ENCODE measurements at places on chromosomes 12 and 14.
A peak's percentile ranks its signal among the peaks of the same experiment; 100 is the strongest.

- no peak for DNase-seq
Observed at GRCh38 chr12:16586350-16587109, 19.4 kb downstream of the LMO3 start.

GRCh38 chr12:88381466-88381865 is 198.8 kb downstream of the KITLG start:
- DNase-seq, result no peak

- DNase-seq, result no peak
Observed at GRCh38 chr12:31818623-31819268, 89.9 kb upstream of the AMN1 start.

- DNase-seq, result no peak
Observed at GRCh38 chr12:3032770-3033538, 44.2 kb upstream of the TSPAN9 start.

DNA sequence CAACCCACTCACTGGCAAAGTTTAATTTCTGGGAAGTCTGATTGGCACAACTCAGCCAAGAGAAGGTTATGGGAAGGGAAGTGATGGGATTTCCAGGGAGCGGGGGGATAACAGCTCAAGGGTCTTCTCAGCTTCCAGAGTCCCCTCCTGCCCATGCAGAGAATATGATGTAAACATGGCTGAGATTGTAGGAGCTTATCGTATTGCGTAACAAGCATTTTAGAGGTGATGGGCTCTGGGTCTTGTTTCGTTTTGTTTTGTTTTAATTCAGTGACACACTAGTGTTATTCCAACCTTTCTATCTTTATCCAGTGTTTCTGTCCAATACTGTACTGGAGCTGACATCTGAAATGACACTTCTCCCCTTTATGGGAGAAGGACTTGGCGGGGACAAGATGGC is 762.1 kb upstream of the TMEM132C start:
- no peak for DNase-seq

DNA sequence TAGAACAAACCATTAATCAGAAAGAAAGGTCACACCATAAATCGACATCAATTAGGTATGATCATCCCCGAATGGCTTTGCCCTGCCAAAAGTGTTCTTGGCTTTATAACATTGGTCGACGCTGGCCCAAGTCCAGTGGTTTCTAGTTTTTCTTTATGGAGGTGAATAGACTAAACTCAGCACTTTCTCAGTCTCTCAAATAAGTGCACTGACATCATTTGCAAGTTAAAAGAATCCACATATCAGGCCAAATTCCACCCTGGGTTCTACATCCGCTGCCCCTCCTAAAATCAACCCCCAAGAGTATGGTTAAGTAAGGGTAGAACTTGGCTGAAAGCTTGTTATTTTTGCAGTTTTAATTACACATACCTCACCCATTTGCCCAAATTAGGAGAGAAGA is 314.3 kb downstream of the C12orf75 start:
- DNase-seq, result no peak

DNA sequence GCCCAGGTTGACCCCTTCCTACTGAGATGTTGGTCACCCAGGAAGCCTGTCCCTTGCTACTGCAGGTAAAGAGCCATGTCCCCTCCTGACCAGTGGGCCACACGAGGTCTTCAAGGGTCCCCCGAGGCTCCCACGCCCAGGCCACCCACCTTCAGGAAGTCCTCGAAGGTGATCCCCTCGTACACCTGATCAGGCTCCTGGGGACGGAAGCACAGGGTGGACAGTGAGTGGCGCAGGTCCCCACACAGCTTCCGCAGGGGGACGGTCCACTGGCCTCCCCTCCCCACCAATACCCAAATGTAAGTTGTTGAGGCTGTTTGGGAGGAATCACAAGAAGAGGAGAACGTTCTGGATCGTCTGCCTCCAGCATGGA is 57.4 kb downstream of the TESC start:
- no peak for DNase-seq

DNA sequence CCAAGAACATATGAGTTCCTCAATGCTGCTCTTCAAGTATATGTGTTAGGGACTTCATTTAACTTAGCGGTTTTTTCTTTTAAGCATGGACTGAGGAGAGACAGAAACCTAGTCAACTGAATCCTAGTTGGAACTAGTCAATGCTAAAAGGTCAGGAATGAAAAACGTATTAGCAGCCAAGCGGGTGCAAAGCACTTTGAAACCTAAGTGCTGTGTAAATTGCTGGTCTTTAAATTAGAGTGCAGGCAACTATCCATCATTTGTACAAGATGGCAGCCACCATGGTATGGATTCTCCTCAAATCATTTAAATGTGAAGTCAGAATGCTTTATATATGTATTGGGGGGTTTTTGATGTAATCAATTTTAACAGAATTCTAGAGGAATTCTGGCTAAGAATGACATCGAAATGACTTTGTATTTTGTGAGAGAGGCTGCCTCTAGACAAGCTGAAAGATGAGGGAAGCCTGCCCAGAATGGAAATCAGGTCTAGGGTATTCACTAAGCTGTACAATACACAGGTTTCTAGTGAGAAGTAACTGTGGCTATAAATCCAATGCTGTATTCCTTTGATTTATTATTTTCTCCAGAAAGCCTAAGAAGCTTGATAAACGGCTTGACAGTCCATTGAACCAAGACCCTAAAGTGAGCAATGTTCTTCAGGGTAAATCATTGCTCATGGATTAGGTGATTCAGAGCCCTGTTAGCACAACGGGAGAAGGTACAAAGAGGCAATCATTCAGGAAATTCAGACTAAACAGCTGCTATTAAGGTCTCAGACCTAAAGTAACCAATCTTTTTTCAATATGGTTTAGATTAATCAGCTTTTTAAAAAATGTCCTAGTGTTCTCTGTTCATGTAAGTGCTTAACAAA is 198.8 kb downstream of the ANO2 start:
- DNase-seq, result no peak

- no peak for DNase-seq
Observed at GRCh38 chr12:100229036-100229635, 28.5 kb downstream of the ACTR6 start.

DNA sequence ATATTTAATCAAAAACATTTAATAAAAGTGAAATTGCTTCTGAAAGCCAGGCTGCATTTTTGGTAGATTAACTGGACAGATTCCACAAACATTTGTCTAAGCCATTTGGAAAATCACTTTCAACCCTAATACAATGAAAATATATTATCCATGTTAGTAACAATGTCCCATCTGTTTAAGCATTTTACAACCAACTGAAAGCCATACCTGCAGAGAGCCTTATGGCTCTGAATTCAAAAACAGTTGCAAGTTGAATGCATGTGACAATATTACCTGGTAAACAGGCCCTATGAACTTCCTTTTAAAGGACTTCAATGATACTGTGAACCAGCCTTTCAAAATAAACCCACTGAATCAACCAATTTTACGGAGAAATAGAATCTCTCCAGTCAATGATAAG is 468.1 kb downstream of the BTG1 start:
- no peak for DNase-seq

DNA sequence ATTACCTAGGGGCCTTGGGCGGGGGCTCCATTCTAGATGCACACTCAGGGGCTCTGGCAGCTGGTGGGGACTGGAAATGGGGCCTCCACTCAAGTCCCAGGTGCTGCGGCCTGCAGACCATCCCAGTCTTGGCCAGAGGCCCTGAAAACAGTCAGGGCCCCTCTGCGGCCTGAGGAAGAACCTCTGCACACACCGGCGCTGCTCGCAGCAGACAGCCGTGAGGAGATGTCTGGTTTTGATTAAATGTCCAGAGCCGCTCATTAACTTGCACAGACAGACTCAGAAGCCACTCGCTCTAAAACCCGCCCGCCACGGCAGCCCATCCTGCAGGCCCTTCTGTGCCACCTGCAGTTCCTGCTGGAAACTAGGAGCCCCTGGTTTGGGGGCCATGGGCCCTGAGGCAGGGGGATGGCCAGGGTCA is 36.4 kb upstream of the NCOR2 start:
- DNase-seq, result no peak

DNA sequence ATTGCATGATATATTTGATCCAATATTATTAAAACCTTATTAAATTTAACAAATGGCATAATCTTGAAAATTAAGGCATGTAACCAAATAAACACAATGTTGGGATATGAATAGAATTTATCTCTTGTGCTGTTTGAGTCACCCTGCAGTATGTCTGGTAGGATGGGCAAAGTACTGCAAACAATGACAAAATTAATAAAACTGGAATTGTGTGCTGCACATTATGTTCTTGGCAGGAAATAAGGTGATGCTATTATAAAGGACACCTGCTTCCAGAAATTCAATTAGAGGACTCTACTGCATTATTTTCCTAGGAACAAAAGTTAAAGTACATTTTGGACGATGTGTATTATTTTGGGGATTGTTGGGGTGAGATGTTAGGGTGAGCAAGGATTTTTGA is 132.7 kb downstream of the PPFIA2 start:
- no peak for DNase-seq

- DNase-seq, result no peak
Observed at GRCh38 chr14:74919421-74920165, 3.5 kb downstream of the RPS6KL1 start.

DNA sequence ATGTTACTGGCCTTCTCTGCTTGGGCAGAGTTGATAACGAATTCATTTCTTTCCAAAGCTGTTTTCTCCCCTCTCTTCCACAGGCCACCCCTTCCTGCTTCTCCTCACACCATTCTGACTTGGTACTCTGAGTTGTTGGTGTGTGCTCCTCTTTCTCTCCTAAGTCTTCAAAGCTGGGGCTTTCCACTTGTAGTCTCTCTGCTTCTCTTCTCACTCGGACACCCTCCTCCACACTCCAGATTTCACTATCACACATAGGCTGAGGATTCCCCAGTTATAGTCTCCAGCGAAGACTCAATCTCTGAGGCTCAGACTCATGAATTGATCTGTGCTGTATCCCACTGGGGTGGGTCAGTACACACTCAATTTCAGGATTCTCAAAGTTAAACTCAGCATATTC is 201.0 kb downstream of the SSPN start:
- no peak for DNase-seq

DNA sequence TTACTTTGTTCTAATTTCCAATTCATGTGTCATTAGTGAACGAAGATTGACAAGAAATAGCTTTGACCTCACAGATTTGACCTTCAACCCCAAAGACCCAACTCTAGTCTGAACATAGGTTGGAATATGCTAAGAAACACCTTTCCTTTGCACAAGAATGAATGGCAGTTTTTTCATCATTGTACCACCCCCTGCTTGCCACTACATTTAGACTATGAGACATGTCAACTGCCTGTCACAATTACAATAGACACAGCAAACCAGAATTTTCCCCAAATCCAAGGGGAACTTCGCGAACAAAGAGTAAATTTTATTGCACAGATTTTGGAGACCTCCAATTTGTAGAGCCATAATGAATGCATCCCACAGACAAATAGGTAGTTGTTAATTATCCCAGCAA is 535.4 kb downstream of the PRKD1 start:
- DNase-seq, result no peak

DNA sequence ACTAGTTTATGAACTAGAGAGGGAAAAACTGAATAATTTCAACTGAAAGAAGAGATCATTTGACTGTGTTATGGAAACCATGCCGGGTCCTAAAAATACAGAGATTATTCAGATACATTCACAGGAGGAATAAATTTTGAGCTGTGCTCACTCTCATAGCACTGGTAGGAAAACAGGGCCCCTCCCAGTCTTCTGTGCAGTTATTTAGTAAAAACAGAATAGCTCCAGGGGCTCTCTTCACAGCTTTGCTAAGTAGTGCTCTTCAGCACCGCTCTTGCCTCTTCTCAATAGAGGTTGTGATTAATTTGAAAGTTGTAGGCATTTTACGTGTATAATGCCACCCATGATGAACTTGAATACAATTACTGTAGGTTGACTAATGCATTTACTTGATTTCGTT is 435.9 kb upstream of the PDE3A start:
- DNase-seq, result no peak

GRCh38 chr14:75494896-75495295 is 27.4 kb upstream of the BATF start:
- DNase-seq, result no peak

GRCh38 chr12:29073631-29074239 is 75.3 kb upstream of the FAR2 start:
- peak; percentile 52 for DNase-seq

DNA sequence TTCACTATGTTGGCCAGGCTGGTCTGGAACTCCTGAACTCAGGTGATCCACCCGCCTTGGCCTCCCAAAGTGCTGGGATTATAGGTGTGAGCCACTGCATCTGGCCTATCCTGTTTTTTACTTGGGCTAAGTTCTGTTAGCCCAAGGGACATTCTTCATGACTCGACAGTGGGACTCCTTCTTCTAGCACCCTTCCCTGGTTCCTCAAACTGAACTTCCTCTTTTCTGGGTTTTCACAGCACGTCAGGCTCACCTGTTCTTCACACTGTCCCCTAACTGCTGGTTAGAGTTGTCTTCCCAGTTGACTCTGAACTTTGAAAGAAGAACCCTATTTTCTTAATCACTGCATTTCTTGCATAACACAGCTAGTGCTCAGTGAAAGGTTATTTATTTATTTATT is 22.5 kb downstream of the CABP1 start:
- DNase-seq, result no peak

DNA sequence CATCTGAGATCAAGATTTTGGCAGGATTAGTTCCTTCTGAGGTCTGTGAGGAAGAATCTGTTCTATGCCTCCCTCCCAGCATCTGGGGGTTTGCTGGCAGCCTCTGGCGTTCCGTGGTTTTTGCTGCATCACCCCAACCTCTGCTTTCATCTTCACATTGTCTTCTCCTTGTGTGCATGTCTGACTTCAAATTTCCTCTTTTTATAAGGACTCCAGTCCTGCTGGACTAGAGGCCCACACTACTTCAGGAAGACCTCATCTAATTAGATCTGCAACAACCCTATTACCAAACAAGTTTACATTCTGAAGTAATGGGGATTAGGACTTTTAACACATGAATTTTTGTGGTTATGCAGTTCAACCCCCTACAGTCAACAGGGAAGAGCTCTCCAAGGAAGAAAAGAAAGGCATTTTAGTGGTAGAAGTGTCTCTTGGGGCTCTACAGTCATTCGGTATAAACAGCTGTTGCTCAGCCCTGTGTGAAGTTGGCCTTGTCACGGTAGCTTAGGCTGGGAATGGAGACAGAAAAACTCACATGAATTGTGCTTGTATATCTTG is 89.7 kb downstream of the CAND1 start:
- DNase-seq, result no peak

- DNase-seq, result no peak
Observed at GRCh38 chr14:55051165-55051422, 353 bp upstream of the MAPK1IP1L start.

DNA sequence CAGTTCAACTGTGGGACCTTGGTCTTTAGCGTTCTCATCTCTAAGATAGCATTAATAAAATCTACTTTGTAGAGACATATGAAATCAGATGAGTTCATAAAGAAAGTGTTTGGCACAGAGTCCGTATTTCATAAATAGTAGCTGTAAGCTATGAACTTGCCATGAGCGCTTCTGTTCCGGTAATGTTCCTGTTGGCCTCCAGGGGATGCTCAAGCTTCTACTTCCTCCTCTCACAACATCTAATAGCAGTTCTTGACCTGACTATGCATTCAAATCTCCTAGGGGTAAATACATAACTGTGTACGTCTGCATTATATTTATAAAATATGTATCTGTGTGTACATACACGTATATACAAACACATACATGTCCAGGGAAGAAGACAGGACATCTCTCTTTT is 288.2 kb upstream of the TMPO start:
- no peak for DNase-seq

GRCh38 chr12:53222806-53223261 is 9.2 kb downstream of the RARG start:
- no peak for DNase-seq
